ENCODE measurements at places on chromosomes 1 and 21.

GRCh38 chr1:233373226-233373625 lies 45.7 kb downstream of the MAP3K21 start:
- no peak for DNase-seq

DNA sequence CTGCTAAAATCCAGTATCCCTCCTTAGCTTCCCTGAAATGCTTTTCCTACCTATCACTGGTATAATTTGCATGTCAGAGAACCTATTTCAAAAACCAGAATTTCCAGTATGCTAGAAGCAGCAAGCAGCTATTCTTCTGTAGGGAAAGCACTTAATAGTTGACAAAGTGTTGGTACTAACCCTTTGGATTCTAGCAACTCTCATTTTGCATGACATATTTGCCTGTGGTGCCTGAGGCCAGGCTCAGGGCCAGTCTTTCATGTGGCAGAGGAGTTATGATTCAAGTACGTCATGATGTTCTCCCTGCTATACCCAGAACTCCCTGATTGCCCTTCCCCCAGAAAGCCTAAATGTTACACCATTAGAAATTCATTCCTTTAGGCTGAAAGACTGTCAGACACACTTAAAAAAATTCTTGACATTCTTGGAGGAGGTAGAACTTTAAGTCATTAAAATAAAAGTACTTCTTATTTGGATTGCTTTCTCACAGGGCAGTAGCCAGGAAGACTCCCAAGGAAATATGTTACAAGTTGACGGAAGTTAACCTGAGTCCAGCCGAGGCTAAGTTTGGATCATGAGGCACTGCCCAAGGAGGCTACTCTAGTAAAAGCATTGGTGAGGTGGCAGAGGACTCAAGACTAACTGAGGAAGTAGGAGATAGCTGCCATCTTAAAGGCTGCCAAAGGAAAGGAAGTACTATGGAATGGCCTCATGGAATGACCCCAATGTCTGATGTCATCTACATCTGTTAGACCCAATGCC lies 298.4 kb upstream of the SPAG17 start:
- DNase-seq: no peak

GRCh38 chr21:28790335-28790734 lies 202.3 kb downstream of the LTN1 start:
- no peak for DNase-seq

DNA sequence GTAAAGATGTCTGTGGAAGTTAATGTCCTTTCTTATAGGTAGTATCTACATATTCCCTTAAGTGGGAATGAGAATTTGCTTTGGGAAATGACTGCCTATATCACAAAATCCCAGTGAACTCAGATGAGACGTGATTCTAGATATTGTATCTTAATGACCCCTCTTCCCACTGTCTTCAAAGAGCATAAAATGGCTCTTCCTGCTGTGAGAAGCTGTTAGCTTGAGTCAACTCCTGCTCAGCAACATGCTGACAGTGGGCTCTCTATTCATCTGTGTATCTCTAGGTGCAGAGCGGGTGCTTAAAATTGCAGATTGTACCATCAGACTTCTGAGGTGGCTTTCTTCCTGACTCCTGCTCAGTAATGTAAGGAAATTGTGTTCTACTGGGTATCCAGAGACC lies 100.6 kb downstream of the SPAG17 start:
- no peak for DNase-seq

GRCh38 chr1:41272601-41273000 lies 30.5 kb upstream of the SCMH1 start:
- DNase-seq: no peak

DNA sequence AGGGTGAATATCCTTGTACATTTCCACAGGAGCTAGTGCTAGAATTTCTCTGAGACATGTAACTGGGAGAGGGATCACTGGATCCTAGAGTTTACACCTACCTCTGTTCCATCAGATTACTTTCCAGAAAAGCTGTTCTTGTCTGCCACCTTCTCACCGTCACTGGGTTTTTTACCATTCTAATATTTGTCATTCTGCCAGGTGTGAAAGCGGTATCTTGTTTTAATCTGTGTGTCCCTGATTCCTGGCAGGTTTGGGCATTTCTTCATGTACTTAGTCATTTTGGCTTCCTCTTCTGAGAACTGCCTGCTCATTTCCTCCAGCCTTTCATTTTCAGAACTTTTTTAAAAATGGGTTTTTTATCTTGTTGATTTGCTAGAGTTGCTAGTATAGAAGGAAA lies 5.1 kb downstream of the PMF1 start:
- no peak for DNase-seq

- DNase-seq: no peak
Observed at GRCh38 chr1:6033124-6033523, 12.6 kb upstream of the KCNAB2 start.

DNA sequence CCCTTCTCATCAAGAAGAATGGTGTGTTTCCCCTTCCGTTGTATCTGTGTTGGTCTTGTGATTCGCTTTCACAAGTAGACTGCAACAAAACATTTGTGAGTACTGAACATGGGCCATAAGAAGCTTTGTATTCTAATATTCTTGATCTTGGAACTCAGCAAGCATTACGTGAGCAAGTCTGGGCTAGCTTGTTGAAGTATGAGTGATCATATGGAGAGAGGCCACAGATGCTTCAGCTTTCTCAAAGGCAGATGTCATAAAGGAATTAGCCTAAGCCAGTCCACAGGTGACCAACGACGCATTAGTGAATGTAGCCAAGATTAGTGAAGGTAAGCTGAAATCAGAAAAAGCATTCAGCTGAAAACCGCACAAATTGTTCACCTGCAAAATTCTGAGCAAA lies 609.6 kb upstream of the NEGR1 start:
- no peak for DNase-seq

DNA sequence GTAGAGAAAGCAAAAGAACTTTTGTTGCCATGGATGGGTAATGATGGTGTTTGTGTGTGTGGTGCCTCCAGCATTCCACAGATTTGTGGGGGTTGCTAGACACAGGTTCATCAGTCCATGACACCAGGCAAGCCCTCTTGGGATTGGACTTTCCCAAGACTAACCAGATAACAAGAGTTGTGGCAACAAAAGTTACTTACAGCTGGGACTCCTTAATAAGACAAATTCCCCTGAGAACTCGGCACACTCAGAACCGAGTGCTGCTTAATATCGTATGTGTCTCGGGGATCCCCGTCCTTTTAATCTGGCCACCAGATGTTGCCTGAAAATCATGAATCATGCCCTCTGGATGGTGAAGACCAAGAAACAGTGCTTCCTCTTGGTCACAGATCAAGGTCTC lies 193.3 kb downstream of the AJAP1 start:
- DNase-seq: no peak

DNA sequence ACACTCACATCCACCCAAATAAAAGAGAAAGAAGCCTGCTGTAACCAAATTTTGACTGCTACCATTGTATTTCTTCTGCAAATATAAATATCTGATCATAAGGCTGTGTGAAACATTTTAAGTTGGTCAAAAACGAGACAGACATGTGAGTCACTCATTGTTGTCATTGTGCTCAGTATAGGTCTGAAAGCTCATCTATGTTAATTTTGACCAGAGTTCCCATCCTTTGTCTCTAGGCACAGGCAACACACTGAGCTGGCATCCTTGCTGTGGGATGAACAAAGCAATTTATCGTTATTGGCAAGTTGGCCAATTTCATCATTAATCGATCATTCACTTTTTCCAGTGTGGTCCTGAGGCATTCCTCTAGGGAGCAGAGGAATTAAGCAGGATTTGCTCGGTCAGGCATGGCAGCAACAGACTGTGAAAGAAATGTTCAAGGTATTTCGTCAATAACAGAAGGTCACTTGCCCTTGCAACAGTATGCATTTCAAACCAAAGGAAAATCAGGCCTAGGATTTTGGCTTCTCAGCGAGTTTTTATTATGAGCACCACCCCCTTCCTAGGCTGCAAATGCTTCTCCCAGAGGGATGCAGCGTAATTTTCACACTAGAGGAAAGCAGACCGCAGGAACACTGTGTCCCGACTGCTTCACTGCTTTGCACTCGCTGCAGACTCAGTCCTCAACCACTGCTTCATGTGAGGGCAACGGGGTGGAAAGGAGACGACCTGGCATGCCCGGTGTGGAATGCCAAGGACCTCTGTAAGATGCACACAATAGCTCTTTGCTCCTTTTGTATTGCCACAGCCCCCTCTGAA lies 87.9 kb upstream of the SMYD2 start:
- DNase-seq: no peak

- DNase-seq: no peak
Observed at GRCh38 chr1:230540421-230541155, 101.7 kb upstream of the COG2 start.

GRCh38 chr1:51139474-51139873 lies 37.4 kb downstream of the C1orf185 start:
- DNase-seq: no peak

- no peak for DNase-seq
Observed at GRCh38 chr1:97089173-97089572, 367.6 kb downstream of the PTBP2 start.

DNA sequence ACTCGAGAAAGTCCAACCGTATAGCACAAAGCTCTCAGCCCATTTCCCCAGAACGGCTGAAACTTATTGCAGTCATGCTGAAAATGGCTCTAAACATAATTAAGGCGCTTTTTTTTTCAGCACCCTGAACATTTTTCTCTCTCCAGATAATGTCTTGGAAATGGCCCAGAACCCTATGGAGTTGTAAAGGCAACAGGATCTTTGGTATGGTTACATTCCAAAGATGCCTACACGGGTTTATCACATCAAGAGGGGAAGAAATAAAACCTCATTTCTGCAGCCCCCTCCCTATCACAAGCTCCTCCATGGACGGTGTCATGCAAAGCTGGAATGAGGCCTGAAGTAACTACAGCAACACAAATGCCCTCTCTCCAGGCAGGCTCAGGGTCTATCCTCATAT lies 126.4 kb upstream of the GALNT2 start:
- DNase-seq: no peak

- no peak for DNase-seq
Observed at GRCh38 chr1:205917466-205918238, 25.6 kb downstream of the SLC26A9 start.

DNA sequence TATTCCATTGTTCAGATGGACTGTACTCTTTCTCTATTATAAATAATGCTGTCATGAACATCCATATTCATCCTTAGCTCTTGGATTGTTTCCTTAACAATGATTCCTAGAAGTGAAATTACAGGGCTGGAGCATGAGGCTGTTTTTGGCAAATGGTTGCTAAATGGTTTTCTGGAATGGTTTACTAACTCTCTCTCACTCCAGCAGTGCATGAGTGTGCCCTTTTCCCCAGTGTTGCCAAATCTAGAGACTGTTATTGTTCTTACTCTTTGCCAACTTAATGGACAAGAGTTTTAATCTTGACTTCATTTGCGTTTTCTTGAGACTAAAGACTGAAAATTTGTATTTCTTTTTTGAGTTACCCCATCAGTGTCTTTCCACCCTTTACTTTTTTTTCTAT lies 113.0 kb downstream of the PAPPA2 start:
- no peak for DNase-seq

DNA sequence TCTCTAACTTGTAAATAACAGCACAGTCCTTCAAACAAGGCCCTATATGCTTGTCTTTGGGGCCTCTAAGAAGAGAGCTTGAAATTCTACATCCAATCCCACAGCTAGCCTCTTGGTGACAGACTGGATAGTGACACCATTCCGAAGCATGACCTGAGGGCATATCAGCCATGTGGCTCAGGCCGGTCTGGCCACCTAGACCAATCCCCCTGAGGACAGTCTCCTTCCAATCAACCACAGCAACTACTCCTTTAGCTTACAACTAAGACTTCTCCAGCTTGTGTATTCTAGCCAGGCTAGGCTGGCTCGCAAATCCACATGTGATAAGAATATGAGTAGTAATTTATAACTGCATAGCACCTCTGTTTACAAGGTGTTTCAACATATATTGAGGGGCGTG lies 14.0 kb downstream of the BCAR3 start:
- no peak for DNase-seq

DNA sequence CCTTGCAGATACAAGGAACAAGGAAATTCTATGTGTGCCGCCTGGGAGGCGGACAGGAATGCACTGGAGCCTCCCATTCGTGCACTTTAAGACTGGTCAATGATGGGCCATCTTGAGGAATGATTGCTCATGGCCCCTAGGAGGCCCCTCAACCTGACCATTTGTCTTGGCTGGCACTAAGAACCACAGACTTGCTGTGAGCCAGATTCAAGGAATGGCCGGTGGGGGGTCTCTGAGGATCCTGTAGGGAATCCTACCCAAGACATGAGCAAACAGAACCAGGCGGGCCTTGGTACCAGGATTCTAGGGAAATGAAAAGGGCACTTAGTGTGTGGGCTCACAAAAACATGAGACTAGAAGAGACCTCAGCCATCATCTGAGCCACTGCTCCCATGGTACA lies 28.1 kb upstream of the GOLT1A start:
- DNase-seq: no peak

DNA sequence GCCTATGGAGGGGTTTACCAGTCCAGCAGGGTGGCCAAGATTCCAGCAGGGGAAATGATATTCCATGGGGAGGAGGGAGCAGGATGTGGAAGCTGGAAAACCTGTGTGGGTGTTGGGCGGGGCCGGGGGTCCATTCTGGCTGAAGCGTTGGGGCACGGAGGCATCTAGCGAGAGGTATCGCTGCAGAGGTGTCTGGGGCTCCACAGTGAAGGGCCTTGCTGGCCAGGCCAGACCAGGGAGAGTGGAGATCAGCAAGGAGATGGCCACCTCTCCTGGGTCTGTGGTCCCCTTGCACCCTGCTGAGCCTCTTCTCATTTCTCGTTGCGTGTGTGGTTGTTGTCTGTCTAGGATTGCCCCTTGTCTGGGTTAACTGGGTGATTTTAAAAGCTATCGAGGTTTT lies 6.2 kb downstream of the COQ8A start:
- DNase-seq: no peak

- no peak for DNase-seq
Observed at GRCh38 chr1:228804640-228805413, 69.5 kb downstream of the RHOU start.

DNA sequence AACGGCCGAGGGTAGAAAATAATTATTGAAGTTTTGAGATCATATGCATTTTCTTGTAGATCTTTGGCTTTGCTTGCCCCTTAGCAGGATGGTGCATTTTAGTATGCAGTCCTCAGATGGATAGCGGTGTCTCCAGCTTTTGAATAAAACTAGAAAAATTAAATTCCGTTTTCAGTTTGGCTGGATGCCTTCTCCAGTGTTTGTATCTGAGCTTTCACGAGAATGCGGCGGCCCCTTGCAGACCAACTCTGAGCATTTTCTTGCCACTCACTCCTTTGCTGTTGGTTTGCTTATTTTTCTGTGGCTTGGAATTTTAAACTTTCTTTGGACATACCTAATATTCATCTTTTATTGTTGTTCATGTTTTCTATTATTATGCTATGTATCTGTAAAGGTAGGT lies 192.6 kb downstream of the NFIA start:
- no peak for DNase-seq

DNA sequence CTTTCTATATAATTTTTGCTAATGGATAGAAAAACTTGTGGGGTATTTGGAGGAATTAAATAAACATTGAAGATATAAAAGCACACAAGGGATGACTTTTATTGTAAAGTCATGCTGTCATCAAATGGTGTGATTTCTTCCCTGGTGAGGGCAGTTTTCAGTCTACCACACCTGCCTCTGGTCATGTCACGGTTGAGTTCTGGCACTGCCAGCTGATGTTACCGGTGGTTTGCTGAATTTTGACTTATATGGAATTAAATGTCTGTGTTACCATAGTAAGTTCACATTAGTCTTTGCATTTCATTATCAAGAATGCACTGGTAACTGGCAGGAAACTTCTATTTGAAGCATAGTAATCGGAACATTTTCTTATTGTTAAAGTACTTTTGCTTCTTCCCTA lies 13.4 kb downstream of the S1PR1 start:
- no peak for DNase-seq

Data from RWPE2 (cell line).